CD14-positive monocyte (primary cell): ENCODE measurements at places on chromosomes 13 and 19. TPM values are rescaled to one million over a fixed set of nuclear protein-coding genes. Genes with fewer than 3 reads are reported as not detected.

The CYP4F2 gene
- polyA plus RNA-seq, result not detected

The MAB21L1 gene
- polyA plus RNA-seq, result not detected in 2 replicates

The PLIN5 gene
- 0.58 TPM for polyA plus RNA-seq

The OLFM2 gene
- polyA plus RNA-seq, result not detected

The ZNF536 gene
- not detected for polyA plus RNA-seq

The RHPN2 gene
- 0.23 and 0.93 TPM in 2 replicates for polyA plus RNA-seq

The CYP4F11 gene
- polyA plus RNA-seq, result not detected in 2 replicates

The NLRP5 gene
- polyA plus RNA-seq, result not detected

The CEACAM4 gene
- polyA plus RNA-seq, result 23.1 TPM

The UGGT2 gene
- polyA plus RNA-seq, result 4.0 TPM

The TRAPPC6A gene
- 49.7 and 84.7 TPM in 2 replicates for polyA plus RNA-seq

The FBXO27 gene
- polyA plus RNA-seq, result not detected

The OR7C1 gene
- not detected in 2 replicates for polyA plus RNA-seq

The CYP2F1 gene
- not detected for polyA plus RNA-seq

The TMEM238 gene
- not detected for polyA plus RNA-seq

The RGL3 gene
- 1.7 TPM in 2 replicates for polyA plus RNA-seq

The ZNF793 gene
- not detected for polyA plus RNA-seq

The ZNF790 gene
- polyA plus RNA-seq, result 2.7 TPM

The NEK5 gene
- polyA plus RNA-seq, result not detected

The PLPPR3 gene
- not detected for polyA plus RNA-seq

The SERPINE3 gene
- not detected for polyA plus RNA-seq

The NLRP7 gene
- not detected for polyA plus RNA-seq

The KCNN4 gene
- 17.1 TPM for polyA plus RNA-seq

The MEF2B gene
- 0.30 TPM for polyA plus RNA-seq

The SIGLEC8 gene
- polyA plus RNA-seq, result not detected in 2 replicates

The KCTD15 gene
- 43.2 and 59.4 TPM in 2 replicates for polyA plus RNA-seq

The KLK14 gene
- polyA plus RNA-seq, result not detected

The LRRC8E gene
- polyA plus RNA-seq, result not detected

The BCKDHA gene
- 90.1 TPM for polyA plus RNA-seq

The KCNK6 gene
- polyA plus RNA-seq, result 7.3 TPM

The CBY2 gene
- not detected for polyA plus RNA-seq

The STRN4 gene
- 239 and 321 TPM in 2 replicates for polyA plus RNA-seq

The MCEMP1 gene
- polyA plus RNA-seq, result 65.5 and 122 TPM in 2 replicates

The PALM3 gene
- not detected for polyA plus RNA-seq

The IRGC gene
- not detected for polyA plus RNA-seq

The KLK3 gene
- polyA plus RNA-seq, result not detected

The CACNG7 gene
- not detected for polyA plus RNA-seq

The IZUMO2 gene
- polyA plus RNA-seq, result not detected in 2 replicates

The REXO1 gene
- 60.8 and 76.4 TPM in 2 replicates for polyA plus RNA-seq

The FBXW9 gene
- polyA plus RNA-seq, result 5.1 TPM

The HIPK4 gene
- not detected for polyA plus RNA-seq

The ZNF578 gene
- not detected for polyA plus RNA-seq

The FXYD5 gene
- polyA plus RNA-seq, result 312 TPM

The C1QTNF9 gene
- not detected for polyA plus RNA-seq
